ENCODE measurements at places on chromosomes 16 and 17. TPM values are rescaled to one million over a fixed set of nuclear protein-coding genes. Genes with fewer than 3 reads are reported as not detected.

Gene VASN
- total RNA-seq, result 39.0 TPM

Gene SLFN11
- total RNA-seq, result 19.8 TPM

Gene AGRP
- not detected for total RNA-seq

Gene ADAT1
- 23.7 TPM for total RNA-seq

Gene XYLT1
- 14.4 TPM for total RNA-seq

Gene MON1B
- total RNA-seq, result 17.6 TPM

Gene BCAR1
- total RNA-seq, result 88.2 TPM

Gene SLC13A2
- total RNA-seq, result not detected

Gene SAMD14
- total RNA-seq, result 1.1 TPM

Gene RAMP2
- 28.9 TPM for total RNA-seq

- H3K27me3 ChIP-seq, result no peaks in the 10 kb centered on the region
- H3K4me3 ChIP-seq, result no peak overlapping the region
- H3K36me3 ChIP-seq, result no peaks in the 10 kb centered on the region
- H3K4me1 ChIP-seq, result no peaks in the 10 kb centered on the region
- DNase-seq, result no peak
Observed at GRCh38 chr17:41403404-41404023, 6.1 kb upstream of the KRT31 start.

DNA sequence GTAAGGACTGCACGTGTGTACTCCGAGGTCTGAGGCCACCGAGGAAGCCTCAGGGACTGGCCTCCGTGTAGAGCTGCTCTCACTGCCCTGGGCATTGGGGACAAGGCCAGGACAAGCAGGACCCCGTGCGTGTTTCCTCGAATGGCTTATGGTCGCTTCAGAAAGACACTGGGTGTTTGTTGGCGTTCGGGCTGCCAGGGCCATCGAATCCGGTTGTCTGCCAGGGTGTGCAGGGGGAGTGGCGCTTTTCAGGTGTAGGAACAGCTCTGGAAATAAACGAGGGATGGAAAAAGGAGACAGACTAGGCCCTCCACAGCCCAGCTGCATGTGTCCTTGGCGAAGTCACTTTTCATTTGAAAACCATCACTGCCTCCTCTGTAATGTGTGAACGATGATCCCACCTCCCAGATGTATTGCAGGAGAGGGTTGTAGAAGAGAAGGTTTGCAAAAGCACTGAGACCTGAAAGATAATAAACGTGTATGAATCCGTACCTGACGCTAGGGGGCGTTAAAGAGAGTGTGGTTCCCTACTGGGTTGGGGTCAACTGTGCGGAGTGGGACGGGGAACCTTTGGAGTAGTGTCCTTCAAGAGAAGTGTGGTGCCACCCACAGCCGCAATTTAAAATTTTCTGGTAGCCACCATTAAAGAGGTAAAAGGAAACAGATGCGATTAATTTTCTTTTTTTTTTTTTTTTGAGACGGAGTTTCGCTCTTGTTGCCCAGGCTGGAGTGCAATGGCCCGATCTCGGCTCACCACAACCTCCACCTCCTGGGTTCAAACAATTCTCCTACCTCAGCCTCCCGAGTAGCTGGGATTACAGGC lies 2.1 kb upstream of the ZSCAN10 start:
- no peaks in the 10 kb centered on the region for H3K36me3 ChIP-seq
- H3K4me1 ChIP-seq, result peaks cover 33% of the 10 kb centered on the region
- H3K27ac ChIP-seq, result peak overlapping the region; percentile 13
- no peaks in the 10 kb centered on the region for H3K27me3 ChIP-seq

DNA sequence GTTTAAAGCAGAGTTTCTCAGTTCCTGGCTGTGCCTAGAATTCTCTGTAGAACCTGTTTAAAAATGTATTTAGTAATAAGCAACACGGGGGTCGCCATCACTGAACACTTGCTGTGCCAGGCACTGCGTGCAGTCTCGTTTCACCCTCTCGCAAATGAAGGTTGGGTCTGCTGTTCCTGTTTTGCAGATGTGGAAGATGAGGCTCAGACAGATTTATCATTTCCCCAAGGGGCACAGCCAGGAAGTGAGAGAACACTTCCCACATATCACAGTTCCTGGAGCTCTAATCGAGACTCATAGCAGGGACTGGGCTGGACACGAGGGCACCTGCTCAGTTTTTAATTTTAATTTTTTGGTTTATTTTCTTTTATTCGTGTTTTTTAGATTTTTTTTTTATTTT lies 122.7 kb downstream of the ABCC6 start:
- H3K27me3 ChIP-seq, result no peaks in the 10 kb centered on the region
- H3K4me3 ChIP-seq, result no peak overlapping the region
- H3K27ac ChIP-seq, result no peak overlapping the region
- peaks cover 6% of the 10 kb centered on the region for H3K4me1 ChIP-seq
- peaks cover 40% of the 10 kb centered on the region for H3K36me3 ChIP-seq
- DNase-seq, result no peak

GRCh38 chr16:17509194-17509593 lies 38.4 kb upstream of the XYLT1 start:
- no peak overlapping the region for H3K27ac ChIP-seq
- DNase-seq, result no peak
- H3K4me3 ChIP-seq, result no peak overlapping the region
- H3K36me3 ChIP-seq, result no peaks in the 10 kb centered on the region
- H3K4me1 ChIP-seq, result no peaks in the 10 kb centered on the region

DNA sequence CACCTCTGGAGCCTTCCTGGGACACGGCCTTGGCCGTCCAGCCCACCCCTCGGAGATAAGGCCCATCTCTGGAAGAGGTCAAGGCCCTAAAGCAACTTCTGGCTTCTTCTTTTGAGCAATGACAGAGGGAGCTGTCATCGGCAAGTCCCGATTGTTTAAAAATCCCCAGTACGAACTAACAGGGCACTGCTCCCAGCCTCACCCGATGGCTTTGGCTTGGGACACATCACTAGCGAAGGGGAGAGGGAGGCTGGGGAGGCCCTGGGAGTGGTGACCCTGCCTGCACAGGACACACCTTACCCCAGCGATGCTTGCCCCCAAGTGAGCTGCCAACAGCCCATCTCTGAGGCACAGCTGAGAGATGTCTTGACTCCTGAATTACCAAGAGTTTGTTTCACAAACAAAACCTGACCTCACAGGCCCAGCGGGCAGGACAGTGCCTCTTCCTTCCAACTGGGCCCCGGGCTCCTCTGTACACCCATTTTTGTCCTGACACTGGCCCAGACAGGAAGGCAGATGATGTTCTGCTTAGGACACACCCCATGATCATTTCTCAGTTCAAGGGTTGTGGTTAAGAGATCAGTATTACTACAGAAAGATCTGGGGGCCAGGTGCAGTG lies 4.8 kb downstream of the SYNGR2 start:
- H3K4me1 ChIP-seq, result no peaks in the 10 kb centered on the region
- no peaks in the 10 kb centered on the region for H3K27me3 ChIP-seq
- peak overlapping the region; percentile 73 for H3K27ac ChIP-seq
- peaks cover 3% of the 10 kb centered on the region for H3K36me3 ChIP-seq

- no peak for DNase-seq
- no peak overlapping the region for H3K27ac ChIP-seq
- no peaks in the 10 kb centered on the region for H3K36me3 ChIP-seq
- no peaks in the 10 kb centered on the region for H3K27me3 ChIP-seq
- H3K4me1 ChIP-seq, result no peaks in the 10 kb centered on the region
Observed at GRCh38 chr17:5846001-5846400, 224.2 kb upstream of the WSCD1 start.

- H3K27ac ChIP-seq, result no peak overlapping the region
- no peak for DNase-seq
- H3K36me3 ChIP-seq, result peaks cover 63% of the 10 kb centered on the region
- H3K27me3 ChIP-seq, result no peaks in the 10 kb centered on the region
- no peaks in the 10 kb centered on the region for H3K4me1 ChIP-seq
- no peak overlapping the region for H3K4me3 ChIP-seq
Observed at GRCh38 chr17:19904412-19904811, 36.7 kb upstream of the ULK2 start.

- H3K27me3 ChIP-seq, result no peaks in the 10 kb centered on the region
- no peaks in the 10 kb centered on the region for H3K36me3 ChIP-seq
- peaks cover 19% of the 10 kb centered on the region for H3K4me1 ChIP-seq
- peak overlapping the region; percentile 63 for H3K27ac ChIP-seq
- H3K4me3 ChIP-seq, result no peak overlapping the region
Observed at GRCh38 chr16:85220964-85221731, 108.9 kb upstream of the CIBAR2 start.

DNA sequence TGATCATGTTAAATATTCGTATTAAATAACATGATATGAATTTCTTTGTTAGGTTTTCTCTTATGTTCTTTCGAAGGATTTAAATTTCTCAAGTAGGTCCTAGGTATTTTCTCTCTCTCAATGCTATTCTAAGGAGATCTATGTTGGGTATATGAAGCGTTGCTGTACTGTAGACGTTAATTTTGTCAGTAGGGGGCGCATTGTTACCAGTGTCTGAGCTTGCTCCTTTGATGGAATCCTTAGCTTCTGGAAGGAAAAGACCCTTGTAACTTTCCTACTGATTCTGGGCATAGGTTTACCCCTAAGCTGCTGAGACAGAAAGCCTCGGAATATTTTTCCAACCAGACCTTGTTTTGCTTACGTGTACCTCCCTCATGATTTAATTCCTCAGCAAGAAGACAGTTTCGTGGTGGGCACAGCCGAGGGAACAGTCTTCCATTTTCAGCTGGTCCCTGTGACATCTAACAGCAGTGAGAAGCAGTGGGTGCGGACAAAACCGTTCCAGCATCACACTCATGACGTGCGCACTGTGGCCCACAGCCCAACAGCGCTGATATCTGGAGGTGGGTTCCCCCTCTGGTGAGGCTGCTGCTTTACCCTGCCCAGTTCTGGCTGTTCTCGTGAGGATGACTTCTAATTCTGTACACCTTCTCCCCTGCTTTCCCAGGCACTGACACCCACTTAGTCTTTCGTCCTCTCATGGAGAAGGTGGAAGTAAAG lies 17.9 kb downstream of the UTP4 start:
- H3K4me3 ChIP-seq, result no peak overlapping the region
- no peak overlapping the region for H3K27ac ChIP-seq
- no peaks in the 10 kb centered on the region for H3K27me3 ChIP-seq
- DNase-seq, result no peak

DNA sequence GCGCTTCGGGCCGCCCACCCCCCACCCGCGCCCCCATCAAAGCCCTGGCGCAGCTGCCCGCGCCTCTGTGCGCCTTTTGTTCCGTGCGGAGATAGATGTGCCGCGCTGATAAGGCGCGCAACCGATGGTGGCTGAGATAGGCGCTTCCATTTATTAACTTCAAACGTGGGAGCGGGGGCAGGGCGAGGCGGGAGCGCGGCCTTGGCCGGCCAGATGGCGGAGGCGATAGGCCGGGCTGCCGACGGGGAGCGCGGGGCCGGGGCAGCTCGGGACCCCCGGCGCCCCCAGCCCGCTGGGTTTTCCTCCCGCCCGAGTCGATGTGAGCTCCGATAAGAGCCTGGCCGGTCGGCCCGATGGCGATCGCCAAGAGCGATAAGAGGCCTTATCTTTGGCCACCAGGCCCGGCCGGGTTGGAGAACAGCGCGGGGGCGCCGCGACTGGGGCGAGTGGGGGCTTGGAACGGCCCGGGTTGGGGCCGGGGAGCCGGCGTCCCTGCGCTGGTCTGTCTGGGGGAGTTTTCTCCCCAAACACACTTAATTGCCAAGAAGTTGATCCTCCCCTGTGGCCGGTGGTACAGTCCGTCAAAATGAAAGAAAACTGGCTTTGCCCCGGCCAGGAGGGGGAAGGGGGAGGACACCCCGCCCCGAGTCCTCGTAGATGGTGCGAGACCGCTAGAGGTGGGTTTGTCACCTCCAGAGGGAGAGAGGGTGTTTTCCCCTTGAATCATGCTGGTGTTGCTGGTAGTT lies 2.7 kb downstream of the ZFPM1 start:
- H3K4me3 ChIP-seq, result peak overlapping the region; percentile 54
- peak overlapping the region; percentile 57 for H3K27ac ChIP-seq

DNA sequence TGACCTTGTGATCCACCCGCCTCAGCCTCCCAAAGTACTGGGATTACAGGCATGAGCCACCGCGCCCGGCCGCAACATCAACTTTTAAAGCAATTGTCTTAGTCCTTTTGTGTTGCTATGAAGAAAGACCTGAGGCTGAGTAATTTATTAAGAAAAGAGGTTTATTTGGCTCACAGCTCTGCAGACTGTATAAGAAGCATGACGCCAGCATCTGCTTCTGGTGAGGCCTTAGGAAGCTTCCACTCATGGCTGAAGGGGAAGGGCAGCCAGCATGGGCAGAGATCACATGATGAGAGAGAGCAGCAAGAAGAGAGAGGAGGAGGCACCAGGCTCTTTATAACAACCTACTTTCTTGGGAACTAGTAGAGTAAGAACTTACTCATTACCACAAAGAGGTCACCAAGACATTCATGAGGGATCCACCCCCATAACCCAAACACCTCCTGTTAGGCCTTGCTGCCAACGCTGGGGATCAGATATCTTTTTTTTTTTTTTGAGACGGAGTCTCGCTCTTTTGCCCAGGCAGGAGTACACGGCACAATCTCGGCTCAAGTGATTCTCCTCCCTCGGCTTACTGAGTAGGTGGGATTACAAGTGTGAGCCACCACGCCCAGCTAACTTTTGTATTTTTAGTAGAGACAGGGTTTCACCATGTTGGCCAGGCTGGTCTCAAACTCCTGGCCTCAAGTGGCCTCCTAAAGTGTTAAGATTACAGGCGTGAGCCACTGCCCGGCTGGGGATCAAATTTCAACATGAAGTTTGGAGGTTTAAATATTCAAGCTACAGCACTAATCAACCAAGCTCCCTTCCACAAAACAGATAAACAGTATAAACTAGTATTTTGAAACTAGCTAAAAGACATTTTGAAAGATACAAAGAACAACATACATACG lies 21.4 kb upstream of the GPT2 start:
- no peak for DNase-seq
- no peaks in the 10 kb centered on the region for H3K27me3 ChIP-seq
- H3K4me3 ChIP-seq, result no peak overlapping the region
- H3K36me3 ChIP-seq, result no peaks in the 10 kb centered on the region
- H3K4me1 ChIP-seq, result no peaks in the 10 kb centered on the region

DNA sequence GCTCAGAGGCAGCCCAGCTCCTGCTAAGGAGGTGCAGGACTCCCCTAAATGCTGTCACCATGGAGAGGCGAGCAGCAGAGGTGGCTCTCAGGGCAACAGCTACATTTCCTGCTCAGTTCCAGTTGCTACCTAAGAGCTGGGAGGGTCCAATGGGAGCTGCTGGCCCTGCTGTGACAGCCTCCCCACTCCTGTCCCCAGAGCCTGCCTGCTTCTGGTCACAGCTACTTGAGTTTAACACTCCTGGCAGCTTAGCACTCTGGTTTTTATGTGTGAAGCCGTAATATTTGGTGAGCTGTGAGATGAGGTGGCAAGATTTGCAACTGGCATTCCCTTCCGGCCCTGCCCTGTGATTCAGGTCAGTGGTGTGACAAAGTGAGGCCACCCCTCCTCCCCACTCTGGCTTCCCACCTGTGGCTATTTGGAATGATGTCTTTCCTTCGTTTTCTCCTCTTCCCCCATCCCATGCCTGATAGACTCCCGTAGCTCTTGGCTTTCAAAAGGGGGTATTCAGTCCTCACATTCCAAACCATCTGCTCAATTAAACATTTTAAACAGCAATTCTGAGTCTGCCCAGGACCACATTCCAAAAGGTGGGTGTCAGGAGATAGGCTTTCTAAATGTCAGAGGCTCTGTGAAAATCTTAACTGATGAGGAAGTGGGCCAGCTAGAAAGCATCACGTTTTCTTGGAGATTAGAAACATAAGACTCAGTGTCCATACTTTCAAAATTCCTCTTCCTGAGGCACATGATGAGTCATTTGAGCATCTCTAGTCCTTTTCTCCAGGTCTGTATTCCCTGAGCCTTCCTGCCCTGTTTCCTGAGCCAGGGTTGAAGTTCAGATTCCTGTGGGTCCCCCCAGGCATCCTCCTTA lies 42.6 kb upstream of the SKAP1 start:
- no peaks in the 10 kb centered on the region for H3K4me1 ChIP-seq
- H3K27ac ChIP-seq, result no peak overlapping the region
- H3K27me3 ChIP-seq, result no peaks in the 10 kb centered on the region
- no peak for DNase-seq
- H3K36me3 ChIP-seq, result no peaks in the 10 kb centered on the region
